ENCODE measurements at places on chromosomes 3 and 15.

DNA sequence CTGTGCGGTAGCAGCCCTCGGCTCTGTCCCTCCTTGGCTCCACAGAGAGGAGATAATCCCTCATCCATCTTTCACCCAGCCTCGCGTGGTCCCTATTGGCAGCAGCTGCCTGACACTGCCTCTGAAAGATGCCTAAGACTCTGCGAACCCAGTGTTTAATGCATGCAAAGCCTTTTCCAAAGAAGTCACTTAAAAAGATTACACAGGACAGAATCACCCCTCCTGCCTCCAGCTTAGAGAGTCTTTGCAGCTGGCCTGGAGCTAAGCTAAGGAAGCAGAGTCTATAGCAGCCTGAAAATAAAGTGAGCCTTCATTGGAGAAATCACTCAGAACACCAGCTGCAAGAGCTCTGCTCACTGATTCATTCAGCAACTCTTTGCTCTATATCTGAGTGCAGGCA, 247.2 kb downstream of the SHQ1 start:
- no peak for DNase-seq

- DNase-seq = no peak
Observed at GRCh38 chr15:36090286-36090946, 489.0 kb upstream of the CDIN1 start.

GRCh38 chr3:141268306-141268705, 36.7 kb downstream of the PXYLP1 start:
- no peak for DNase-seq

GRCh38 chr3:52794612-52795099, at the start of gene ITIH3:
Gene ITIH3 (plus strand): TSS chr3:52794796. CDS start chr3:52794804, 8 bp downstream.
- no peak for DNase-seq

DNA sequence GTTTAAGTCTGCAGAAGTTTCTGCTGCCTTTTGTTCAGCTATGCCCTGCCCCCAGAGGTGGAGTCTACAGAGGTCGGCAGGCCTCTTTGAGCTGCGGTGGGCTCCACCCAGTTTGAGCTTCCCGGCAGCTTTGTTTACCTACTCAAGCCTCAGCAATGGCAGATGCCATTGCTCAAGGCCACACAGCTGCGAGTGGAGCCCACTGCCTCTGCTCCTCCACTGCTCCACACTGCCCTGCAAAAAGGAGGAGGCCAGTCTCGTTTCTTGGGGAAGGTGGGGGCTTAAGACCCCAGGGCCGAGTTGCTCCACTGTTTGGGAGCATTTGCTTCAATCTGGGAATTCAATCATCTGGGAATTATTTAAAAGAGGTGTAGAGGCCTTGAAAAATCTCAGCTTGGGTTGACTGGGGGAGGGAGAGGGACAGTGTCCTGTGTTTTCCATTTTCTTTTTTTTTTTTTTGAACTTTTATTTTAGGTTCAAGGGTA, 144.6 kb upstream of the MEF2A start:
- DNase-seq = no peak

DNA sequence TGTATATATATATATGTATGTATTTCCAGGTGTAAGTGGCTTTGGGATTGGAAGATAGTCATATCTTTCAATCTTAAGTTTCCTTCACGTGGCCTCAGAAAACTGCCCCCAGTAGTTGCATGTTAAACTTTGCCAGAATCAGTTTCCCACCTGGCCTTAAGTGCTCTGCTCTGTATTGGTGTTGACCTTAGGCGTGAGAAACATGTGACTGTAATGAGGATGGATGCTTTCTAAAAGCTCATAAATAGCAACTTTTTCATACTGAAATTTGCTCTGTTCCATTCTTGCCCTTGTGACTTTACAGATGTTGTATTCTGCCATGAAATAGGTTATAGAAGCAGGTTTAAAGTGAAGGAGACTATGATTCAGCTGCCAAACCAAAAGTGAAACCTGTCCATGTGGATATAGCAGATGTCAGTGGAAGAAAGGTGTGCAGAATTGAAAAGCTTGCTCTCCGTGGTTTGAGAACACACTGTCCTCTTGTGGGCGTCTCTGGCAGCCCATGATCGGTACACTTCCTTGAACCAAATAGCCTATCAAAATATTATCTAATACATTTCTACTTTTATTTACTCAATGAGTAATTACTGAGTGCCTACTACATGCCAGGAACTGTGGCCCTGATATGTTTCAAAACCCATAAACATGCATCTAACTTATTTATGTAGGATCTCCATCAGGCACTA, 15.8 kb downstream of the SCG5 start:
- no peak for DNase-seq

DNA sequence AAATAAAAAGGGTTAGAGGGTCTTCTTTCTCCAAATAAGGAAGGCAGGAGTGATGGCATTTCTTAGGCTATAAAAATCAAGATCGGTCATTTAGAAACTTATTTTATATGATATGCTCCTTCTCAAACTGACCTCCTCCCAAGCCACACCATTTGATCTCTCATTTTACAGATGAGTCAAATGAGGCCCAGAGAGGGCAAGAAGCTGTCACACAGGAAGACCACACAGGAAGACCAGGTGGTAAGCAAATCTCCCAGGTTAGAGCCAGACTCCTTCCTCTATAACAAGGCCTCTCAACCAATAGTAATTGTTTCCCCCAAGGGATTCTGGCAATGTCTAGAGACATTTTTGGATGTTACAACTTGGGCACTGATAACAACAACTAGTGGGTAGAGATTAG, 13.8 kb downstream of the TLE3 start:
- no peak for DNase-seq

Data from glomerular endothelial cell (primary cell).